ENCODE measurements at places on chromosomes 3 and 15.

DNA sequence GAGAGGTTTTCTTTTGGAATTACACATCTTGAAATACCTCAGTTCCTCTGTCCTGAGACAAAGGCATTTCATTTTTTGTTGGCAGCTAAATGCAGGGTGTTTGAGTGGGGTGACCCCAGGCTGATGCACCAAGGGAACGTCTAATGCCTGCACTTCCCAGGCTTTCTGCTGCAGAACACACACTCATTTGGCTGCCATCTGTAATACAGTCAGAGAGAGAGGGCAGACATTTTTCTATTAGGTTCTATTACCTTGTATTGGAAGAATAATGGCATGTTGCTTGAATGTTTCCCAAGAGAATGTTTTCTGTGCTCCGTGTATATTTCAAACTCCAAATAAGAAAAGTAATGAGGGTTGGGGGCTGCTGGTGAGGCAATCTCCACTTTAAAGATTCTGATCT lies 87.1 kb downstream of the PTPRG start:
- no peak for DNase-seq

- DNase-seq = no peak
Measured at GRCh38 chr3:29466442-29466841, 185.6 kb downstream of the RBMS3 start.

DNA sequence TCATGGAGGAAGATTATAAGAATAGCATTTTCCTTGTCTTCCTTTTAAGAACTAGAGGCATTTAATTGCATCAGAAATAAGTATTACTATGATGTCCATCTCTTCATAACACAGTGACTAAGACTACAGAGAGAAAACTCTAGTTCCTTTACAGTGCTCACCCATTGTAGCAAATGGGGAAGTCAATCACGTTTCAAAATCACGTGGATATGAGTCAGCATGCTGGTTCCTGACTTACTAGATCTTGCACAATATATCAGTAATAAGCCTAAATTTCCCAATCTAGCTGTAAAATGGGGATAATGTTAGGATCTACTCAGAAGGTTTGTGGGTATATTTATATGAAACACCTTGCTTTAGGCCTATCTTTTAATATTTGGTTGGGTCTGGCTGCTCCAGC lies 254.8 kb upstream of the EOMES start:
- no peak for DNase-seq

DNA sequence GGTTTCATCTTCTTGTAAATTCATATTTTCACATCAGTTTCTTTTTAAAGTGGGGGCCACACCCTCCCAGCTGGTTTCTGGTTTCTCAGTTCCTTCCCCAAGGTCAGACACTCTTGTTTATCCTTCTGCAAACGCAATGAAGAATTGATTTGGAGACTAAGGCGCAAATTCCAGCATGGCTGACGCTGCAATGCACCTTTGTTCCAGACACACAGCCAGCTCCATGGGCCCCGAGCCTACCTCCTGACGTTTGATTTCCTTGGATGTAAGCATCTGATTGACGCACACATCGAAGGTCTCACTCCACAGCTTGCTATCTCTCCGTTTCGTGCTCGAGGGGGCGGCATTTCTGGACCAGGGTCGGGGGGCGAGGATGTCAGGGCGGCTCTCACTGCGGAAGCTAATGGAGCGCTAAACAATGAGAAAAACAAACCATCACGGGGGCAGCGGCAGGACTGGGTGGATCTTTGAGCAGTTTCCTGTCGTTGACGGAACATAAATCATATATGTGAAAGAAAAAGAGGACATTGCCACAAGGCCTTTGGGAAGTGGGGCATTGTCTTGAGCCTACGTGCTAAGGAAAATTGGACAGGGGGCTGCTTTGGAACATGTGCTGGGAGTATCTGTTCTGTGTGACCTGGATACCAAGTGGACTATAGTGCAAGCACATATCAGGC lies 46.9 kb downstream of the ARHGEF3 start:
- DNase-seq = no peak

DNA sequence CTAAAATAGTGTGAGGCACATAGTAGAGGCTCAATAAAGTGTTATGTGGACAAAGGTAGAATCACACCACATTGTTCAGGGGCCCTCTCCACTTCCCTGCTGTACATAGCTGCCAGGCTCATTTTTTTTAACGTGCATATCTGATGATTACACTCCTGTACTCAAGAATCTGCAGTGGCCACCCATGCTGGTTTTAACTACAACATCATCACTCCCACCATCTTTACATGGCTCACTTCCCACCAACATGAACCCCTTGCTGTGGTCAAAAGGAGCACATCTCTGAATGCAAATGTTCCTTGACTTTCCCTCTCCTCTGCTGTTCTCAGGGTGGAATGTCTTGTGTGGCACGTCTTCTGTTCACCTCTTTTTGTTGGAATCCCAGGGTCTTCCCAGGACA lies 76.7 kb downstream of the FEM1B start:
- no peak for DNase-seq

DNA sequence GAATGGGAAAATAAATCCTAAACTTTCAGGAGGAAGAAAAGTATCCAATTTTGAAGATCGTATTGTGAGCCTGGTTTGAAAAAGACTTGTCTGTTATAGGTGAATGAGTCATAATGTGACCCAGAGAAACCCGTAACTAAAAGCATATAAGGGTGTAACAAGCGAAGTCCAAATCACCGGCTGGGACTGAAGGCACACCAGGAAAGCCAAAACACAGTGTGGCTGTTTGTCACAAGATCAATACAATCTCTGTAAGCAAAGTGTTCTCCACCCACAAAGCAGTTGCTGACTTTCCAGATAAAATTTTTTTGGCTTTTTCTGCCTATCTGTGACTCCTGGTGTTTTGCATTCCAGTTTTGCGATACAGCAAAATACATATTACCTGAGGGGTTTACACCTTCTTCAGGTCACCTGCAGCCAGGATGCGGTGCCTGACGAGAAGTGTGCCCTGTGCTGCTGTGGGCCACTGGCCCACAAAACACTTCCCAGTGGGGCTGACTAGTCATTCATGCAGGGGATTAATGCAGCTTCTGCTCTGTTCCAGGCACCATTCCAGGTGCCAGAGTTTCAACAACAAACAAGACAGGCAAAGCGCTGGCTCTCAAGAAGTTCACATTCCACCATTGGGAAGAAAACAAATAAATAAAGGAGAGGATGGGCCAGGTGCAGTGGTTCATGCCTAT lies 14.4 kb downstream of the HES1 start:
- no peak for DNase-seq

GRCh38 chr3:133383175-133383574 lies 16.7 kb upstream of the BFSP2 start:
- DNase-seq = no peak

GRCh38 chr15:85960381-85960780 lies 119.3 kb upstream of the AGBL1 start:
- no peak for DNase-seq

GRCh38 chr3:128297401-128298138 lies 144.3 kb downstream of the EEFSEC start:
- no peak for DNase-seq

- no peak for DNase-seq
Measured at GRCh38 chr3:123737168-123737567, 147.0 kb downstream of the MYLK start.

GRCh38 chr3:38720465-38720864 lies 71.0 kb upstream of the SCN5A start:
- DNase-seq = no peak

GRCh38 chr15:25345943-25346342 lies 92.9 kb downstream of the UBE3A start:
- peak; percentile 15 for DNase-seq

DNA sequence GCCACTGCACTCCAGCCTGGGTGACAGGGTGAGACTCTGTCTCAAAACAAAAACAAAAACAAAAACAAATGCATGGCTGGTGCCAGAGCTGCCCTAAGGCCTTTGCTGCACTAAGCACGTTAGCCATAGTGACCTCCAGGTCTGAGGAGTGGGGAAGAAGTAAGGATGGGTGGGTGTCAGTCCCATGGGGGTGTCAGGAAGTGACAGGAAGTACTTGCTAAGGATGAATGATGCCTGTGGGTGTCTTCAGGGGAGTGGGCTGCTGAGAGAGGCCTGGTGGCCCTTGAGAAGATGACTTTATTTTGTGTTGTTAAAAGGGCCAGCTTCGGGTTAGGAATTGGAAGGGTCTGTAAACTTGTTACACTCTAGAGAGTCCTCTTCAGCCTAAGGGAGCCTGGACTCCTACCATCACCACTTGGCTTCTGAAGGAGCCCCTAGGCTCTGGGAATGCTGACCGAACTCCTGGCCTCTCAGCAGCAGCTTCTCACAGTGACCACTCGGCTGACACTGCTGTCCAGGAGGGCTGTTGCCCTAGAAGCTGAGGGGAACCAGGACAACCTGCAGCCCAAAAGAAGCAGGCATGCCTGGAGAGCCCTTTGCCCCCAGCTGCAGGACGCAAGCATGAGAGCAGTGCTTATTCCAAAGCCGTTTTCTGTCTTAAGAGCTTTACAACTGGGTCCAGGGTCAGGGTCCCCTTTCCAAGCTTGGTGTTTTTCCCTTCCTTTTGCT lies 116.4 kb downstream of the MYLK start:
- DNase-seq = no peak

GRCh38 chr3:4945324-4945723 lies 33.9 kb upstream of the BHLHE40 start:
- no peak for DNase-seq

Measured in caudate nucleus (tissue), 63 donors.